ENCODE measurements at places on chromosomes 12 and 14.

GRCh38 chr14:45891417-45892080 is 638.5 kb upstream of the MIS18BP1 start:
- peak; percentile 10 for DNase-seq

DNA sequence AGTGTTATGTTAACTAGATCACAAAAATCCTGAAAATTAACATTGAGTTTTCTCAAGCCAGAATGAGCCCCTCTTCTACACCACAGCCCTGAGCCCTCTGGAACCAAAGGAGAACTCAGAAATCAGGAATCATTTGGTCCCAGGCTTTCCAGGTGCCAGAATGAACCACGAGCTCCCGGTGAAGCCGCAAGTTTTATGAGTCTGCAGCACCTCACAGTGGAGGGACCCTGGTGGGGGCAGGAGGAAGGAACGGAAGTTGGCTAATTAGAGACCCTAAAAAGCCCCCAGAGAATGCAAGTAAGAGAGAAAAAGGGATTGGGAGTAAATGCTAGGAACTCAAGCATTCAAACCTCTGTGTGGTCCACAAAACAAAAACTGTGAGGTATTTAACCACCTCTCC is 52.9 kb upstream of the BCL2L14 start:
- DNase-seq, result no peak

GRCh38 chr14:51386983-51387735 is 147.1 kb downstream of the TMX1 start:
- DNase-seq, result no peak

DNA sequence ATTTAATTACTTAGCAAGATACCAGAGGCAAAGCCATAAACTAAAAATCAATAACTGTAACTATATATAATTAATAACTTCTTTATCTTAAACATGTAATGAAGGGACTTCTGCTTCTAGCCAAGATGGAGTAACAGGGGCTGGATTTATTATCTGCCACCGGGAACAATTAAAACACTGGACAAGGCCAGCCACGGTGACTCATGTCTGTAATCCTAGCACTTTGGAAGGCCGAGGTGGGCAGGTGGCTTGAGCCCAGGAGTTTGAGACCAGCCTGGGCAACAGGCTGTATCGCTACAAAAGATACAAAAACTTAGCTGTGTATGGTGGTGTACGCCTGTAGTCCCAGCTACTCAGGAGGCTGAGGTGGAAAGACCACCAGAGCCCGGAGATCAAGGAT is 113.6 kb downstream of the TAOK3 start:
- DNase-seq, result no peak

- no peak for DNase-seq
Observed at GRCh38 chr14:74309125-74310022, 6.6 kb upstream of the ABCD4 start.

GRCh38 chr14:32683679-32684078 is 255.0 kb upstream of the NPAS3 start:
- DNase-seq, result no peak

DNA sequence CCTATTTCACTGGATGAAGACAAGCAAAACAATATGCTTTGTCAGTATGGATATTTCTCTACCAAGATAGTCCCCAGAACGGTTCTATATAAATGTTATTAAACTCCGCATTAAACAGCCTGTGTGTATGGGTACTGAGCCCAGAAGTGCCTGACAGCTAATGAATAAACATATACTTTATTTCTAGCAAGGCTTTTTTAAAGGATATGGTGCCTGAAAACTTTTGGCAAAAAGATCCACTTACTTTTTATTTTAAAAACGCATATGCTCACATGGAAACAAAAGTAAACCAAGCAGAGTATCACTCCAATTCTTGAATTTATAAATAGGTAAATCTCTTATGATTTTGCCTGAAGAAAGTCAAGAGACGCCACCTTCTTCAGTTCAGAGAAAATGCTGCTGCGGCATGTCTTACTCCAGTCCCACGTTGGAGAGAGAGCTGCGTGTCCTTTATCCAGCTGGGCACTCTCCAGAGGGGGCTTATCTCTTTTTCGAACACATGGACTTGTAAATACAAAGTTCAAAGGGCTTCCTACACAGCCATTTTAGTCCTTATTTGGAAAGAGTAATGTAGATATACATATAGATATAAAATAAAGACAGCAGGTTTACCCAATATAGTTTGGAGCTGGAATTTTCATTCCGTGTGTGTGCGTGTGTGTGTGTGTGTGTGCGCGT is 264.2 kb downstream of the ADAMTS20 start:
- peak; percentile 31 for DNase-seq

- DNase-seq, result no peak
Observed at GRCh38 chr14:102094101-102094500, 7.3 kb upstream of the HSP90AA1 start.

GRCh38 chr14:53462931-53463778 is 310.0 kb upstream of the DDHD1 start:
- DNase-seq, result peak; percentile 73

GRCh38 chr12:88150063-88150462 is 8.0 kb downstream of the TMTC3 start:
- no peak for DNase-seq

- DNase-seq, result no peak
Observed at GRCh38 chr12:74775276-74775675, 237.6 kb downstream of the ATXN7L3B start.

- no peak for DNase-seq
Observed at GRCh38 chr12:69474456-69474855, 4.3 kb downstream of the FRS2 start.

DNA sequence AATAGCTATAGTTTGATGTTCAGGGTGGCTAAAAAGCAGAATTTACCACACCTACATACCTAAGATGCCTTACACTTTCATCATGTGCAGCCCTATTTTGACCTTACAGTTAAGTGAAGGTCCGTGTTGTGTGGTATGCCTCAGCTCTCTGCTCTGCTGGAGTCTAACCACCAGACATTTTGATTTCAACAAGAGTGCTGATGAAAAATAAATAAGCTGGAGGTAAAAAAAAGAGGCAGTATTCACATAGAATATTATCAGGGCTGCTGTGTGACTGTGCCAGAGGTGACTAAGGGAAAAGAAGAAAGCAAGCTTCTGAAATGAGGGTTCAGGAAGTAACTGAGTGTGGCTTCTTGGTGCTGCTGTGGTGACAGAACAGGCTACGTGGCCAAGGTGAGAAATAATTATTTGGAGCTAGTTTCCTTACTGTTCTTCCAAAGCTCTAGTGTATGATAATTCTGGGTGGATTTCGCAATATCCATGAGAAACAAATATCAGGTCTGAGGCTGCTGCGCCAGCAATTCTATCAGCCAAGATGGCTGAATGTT is 188.8 kb downstream of the STXBP6 start:
- no peak for DNase-seq

GRCh38 chr12:124837249-124837897 is 26.3 kb downstream of the SCARB1 start:
- DNase-seq, result no peak

DNA sequence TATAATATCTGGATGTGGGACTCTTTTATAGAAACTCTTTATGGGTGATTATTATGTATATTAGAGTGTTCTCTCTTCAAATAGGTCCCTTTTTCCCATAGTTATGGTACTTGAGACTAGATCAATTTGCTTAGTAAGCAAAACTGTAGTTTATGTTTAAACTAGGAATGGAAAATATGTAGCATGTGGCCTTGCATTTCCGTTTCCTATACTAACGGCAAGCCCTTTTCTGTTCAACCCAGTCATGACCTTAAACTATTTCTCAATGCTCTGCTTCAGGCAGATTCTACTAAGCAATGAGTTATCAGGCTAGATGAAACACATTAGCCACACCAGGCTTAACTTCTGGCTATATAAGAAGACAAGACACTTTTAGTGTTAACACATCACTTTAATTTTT is 84.6 kb downstream of the OTOGL start:
- DNase-seq, result no peak

DNA sequence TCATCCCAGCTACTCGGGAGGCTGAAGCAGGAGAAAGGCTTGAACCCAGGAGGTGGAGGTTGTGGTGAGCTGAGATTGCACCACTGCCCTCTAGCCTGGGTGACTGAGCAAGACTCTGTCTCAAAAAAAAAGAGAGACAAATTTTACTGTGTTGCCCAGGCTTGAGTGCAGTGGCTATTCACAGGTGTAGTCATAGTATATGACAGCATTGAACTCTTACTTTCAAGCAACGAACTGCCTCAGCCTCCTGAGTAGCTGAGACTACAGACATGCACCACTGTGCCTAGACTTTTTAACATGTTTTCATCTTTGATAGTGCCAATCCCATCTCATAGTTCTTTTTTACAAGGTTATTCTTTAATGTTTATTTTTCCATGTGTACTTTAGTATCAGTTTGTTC is 13.7 kb downstream of the ARID2 start:
- no peak for DNase-seq

- DNase-seq, result no peak
Observed at GRCh38 chr12:48794870-48795269, 6.0 kb upstream of the ADCY6 start.

DNA sequence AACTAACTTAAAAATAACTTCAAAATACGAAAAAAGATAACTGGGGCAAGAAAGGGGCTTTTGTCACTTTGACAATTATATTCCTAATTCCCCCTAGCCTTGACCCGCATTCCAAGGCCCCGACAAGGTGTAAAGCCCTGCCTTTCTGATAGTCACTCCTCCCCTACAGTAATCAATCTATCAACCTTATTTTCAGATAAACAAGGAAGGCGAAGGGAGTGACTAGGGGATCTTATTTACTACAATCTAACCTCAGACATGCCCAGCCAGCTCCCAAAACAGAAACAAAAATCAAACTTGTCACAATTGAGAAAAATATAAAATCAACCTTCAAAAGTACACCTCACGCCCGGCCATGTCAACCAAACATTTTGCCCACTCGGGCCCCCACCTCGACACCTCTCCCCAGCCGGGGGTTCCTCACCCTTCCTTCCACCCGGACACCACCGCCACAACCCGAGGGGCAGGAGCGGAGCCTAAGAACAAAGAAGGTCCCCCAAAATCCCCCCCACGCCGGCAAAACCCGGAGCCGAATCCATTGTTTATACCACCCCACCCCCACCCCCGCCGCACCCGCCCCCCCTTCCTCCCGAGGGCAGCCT is 562 bp downstream of the ZFYVE1 start:
- DNase-seq, result no peak

DNA sequence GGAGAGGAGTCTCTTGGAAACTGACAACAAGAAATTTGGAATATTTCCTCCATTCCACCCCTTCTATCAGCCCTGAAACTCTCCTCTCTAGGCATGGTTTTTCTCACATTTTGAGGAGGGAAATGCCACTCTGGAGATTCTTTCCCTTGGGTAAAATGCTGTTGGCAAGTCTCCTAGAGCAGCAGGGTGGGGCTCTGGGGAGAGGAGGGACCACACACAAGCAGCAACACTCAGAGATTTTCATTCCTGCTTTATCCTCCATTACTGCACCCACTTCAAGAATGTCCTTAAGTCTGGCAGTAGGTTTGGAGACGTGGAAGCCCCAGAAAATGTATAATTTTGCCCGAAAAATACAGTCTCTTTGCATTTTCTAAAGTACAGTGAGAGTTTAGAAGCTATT is 130.8 kb upstream of the FLRT2 start:
- DNase-seq, result no peak

- no peak for DNase-seq
Observed at GRCh38 chr14:69094481-69094880, 58.4 kb downstream of the DCAF5 start.

DNA sequence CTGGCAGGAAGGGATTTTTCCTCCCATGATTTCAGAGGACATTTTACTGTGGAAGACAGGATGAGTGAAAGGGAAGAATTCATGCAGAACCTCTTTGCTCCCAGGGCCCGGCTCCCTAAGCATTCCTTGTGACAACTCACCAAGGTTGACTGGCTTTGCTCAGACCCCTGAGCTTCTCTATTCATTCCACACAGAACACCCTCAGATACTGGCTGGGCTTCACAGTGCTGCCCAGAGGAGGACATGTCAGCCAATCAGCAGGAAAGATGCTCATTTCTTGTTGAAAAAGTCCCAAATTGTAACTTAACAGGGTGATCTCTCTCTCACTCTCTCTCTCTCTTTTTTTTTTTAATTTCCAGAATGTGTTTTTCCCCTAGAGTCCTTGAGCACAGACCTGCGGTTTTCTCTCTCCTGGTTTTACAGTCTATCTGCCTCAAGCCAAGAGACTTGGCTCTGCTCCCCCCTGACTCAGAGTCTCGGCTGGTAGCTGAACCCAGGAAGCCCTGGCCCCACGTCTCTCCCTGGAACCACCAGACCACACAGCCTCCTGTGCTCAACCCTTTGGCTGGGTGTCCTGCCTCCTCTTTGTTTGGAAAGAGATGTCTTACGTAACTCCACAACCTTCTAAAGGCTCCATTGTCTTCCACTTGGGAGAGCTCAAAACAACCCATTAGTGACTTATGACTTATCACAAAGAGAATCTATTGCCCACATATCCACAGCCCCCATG is 43.9 kb downstream of the SSPN start:
- DNase-seq, result no peak

GRCh38 chr12:71749666-71750065 is 5.0 kb upstream of the RAB21 start:
- DNase-seq, result no peak

- DNase-seq, result no peak
Observed at GRCh38 chr12:123034865-123035264, 54.4 kb downstream of the ARL6IP4 start.

DNA sequence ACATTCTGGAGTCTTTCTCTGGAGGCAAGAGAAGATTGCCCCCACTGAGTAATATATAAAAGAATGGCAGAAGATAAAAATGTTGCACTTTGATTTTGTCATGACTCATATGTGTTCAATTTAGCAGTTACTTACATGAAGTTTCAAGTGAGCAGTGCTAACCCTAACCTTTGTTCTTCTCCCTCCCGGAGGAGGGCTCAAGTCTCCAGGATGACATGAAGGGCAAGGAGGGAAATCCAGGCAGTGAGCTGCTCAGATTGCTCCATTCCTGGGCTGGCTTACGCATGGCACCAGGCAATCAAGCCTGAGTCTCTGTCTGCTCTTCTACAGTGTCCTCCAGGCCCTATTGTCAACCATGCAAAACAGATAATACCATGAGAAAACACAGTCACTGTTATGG is 322.3 kb downstream of the DUSP6 start:
- DNase-seq, result no peak

- DNase-seq, result peak; percentile 64
Observed at GRCh38 chr14:49497725-49498348, 88.3 kb downstream of the RPS29 start.

- no peak for DNase-seq
Observed at GRCh38 chr12:3242199-3242863, 165.2 kb downstream of the TSPAN9 start.

GRCh38 chr12:78121969-78122610 is 291.4 kb downstream of the NAV3 start:
- DNase-seq, result no peak

- no peak for DNase-seq
Observed at GRCh38 chr12:31759632-31760459, 31.0 kb upstream of the AMN1 start.

DNA sequence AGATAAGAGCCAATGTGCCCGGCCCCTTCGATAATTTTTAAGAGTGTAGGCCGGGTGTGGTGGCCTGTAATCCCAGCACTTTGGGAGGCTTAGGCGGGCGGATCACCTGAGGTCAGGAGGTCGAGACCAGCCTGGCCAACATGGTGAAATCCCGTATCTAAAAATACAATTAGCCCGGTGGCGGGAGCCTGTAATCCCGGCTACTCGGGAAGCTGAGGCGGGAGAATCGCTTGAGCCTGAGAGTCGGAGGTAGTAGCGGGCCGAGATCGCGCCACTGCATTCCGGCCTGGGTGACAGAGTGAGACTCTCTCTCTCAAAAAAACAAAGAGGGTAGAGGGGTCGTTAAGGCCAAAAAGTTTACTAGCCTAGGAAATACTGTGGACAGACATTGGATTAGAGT is 2.6 kb downstream of the KRAS start:
- DNase-seq, result no peak

All from right lung (tissue), 10 donors.